ENCODE measurements at places on chromosomes 5 and 9.
A peak's percentile ranks its signal among the peaks of the same experiment; 100 is the strongest.

DNA sequence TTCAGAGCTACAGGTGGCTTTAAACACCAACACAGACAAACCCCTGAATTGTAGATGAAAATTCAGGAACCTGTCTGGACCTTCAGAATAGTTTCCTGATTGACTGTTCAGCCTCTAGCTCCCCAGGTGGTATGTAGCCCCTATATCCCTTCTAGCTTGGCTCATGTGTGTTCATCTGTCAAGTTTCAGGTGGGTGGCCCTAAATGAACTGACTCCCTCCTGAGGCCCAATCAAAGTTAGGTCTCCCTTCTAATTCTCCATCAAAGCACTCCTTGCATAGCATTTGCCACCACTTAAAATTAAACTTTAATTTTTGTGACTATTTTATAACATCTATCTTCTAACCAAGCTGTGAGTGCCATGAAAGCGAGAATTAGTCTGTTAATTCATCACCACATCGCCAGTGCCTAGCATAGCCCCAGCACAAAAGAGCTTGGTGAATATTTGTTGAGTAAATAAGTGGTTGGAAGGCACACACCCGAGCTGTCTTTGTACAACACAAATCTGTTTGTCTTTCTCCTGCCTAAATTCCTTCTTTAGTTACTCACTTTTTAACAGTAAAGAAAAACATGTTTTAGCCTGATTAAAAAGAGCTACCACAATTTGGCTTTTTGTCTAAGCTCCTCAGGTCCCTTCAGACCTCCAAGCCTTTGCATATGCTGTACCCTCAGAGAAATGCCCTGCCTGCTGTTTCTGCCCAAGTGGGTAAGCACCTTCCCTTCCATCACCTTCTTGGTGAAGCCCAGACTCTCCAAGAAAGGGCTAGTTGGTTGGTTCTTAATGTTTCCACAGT lies 138.1 kb upstream of the HMHB1 start:
- DNase-seq = no peak

DNA sequence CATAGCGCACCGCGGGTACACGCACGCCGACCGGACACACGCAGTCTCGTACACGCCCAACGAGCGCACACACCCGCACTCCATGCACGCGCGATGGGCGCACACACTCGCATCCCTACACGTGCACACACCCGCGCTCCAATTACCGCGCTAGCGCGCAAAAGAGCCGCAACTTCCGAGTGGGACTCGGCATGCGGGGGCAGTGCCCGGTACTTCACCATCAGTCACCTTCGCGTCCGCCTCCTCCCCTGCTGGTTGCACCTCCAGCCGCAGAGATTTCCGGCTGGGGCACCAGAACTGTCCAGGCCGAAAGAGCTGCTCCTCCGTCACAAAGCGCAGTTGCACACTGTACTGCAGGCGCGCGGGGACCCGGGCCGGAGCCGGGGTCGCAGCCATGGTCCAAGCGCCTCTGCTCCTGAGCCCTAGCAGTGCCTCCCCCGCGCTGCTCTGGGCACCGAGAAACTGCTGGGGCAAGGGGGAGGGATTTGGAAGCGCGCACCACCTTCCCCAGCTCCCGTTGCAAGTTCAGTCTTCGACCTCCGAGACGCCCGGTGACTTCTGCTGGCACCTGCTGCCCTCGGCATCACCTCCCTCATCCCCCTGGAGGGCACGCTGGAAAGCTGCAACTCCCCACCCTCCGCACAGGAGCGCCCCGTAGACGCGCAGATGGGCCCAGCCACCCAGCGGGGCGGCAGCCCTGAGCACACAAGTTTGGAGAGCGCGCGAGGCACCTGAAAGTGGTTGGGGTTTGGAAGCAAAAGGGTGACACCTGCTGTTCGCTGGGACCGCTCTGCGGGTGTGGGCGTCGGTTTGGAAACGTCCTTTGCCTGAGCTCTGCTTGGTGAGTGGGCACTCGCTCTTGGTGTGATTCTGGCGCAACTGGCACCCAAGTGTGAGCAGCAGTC lies 337.4 kb upstream of the PUM3 start:
- no peak for DNase-seq

- no peak for DNase-seq
Measured at GRCh38 chr5:84242286-84242685, 142.4 kb downstream of the EDIL3 start.

DNA sequence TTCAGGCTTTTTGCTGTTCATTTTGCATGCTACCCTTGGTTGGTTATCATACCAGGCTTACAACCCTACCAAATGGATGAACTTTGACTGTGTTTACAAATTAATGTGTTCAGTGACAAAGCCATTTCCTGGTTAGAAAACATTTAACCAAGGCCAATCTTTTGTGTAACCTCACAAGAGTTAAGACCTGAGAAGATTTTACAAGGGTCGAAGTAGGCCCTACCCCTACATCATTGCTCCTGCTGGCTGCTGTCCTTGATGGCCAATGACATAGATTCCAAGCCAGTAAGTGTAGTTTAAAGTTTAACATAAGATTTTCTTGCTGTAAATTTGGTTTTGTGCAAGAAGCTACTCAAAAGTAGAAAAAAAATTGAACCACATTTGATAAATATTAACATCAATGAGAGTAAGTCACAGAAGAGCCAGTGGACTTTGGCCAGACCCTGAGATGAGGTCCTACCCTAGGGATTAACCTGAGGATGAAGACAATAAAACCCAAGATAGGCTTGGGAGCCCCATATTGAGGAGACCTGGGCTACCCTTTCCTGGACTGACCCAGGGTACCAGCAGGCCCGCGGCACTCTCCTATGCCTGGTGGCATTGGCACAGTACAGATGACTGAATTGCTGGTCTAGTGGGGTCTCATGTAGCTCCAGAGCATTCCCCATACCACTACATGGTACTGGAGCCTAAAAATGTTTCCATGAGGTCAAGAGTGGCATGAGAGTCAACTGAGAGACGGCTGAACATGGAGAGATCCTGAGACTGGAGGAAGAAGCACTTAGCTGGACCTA lies 8.3 kb downstream of the C1QTNF3 start:
- DNase-seq = no peak

GRCh38 chr5:169416583-169417196 lies 115.8 kb upstream of the SLIT3 start:
- no peak for DNase-seq

DNA sequence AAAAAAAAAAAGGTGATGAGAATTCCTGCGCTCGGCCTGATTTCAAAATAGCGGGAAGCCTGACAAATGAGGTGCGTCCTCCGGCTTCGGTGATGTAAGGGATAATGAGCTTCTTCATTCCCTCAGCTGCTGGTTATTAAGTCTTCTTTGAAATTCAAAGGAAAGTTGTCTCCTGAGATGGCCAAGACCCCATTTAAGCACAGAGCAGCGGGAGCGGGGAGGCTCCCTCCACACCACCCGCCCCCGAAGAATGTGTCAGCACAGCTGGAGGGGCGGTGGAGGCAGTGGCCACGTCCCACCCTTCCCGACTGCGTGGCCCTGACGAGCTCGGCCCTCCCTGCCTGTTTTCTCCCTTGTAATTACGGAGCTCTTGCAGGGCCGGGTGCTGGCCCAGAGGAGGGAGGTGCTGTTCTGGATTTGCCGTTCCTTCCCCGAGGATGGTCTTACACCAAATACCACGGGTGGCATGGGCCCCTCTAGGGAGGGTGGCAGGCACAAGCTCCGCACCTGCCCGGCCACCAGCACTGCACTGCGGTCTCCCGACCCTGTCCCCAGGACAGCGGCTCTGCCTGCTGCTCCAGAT lies 31.0 kb downstream of the SLC9A3 start:
- no peak for DNase-seq

- DNase-seq = no peak
Measured at GRCh38 chr5:437281-437771, 5.7 kb upstream of the EXOC3 start.

- DNase-seq = no peak
Measured at GRCh38 chr9:14413812-14414211, 99.9 kb upstream of the NFIB start.

GRCh38 chr9:90306158-90306557 lies 336.5 kb downstream of the DIRAS2 start:
- DNase-seq = no peak

GRCh38 chr9:123550012-123550411 lies 194.0 kb downstream of the CRB2 start:
- no peak for DNase-seq

DNA sequence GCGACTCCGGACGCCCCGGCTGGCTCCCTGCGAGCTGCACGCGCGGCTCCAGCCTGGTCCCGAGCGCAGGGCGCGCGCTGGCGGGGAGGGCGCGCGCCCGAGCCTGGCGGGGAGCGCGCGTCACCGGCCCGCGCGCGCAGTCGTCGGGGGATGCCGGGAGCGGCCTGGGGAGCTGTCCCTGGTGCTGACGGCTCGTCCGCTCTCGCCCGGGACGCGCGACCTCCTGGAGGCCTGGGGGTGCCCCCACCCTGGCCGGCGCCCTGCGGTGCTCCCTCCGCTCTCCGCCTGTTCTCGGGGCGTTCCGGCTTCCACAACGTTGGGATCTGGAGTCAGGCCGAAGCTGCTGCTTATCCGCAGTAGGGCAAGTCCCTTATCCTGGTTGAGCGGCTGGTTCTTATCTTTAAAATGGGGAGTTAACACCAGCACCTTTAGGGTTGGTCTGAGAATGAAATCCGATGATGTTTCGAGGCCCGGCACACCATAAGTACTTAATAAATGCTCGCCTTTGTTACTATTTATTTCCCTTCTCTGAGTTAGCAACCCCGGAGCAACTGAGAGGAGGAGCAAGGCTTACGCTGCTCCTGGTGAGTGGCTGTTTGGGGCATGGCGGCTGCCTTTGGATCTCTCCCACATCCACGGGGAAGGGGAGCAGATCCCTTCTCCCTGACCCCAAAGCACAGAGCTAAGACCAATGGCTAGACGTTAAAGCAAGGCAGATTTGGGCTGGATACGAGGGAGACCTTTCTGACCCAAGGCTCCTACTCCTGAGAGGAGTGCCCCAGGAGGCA lies at the start of gene FAM163B:
Gene FAM163B, minus strand, starts transcription at position 79 of the 788 bp plus-strand sequence. CDS start 29,166 bp downstream, outside the sequence.
- peak; percentile 18 for DNase-seq

DNA sequence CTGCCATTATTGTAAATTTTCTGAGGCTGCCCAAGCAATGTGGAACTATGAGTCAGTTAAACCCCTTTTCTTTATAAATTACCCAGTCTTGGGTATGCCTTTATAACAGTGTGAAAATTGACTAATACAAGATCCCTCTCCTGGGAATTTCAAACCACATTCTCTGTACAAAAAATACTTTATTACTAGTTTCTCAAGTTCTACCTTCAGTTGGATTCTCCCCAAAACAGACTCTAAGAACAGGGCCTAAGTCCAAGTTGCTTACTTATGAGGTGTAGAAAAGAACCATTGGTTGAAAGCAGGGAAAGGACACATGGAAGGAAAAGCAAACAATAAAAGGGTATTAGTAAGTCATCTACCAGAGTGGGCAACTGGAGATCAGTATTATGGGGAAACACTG lies 343.2 kb downstream of the TMEM232 start:
- no peak for DNase-seq

GRCh38 chr9:109164042-109164441 lies 3.0 kb downstream of the FRRS1L start:
- no peak for DNase-seq

DNA sequence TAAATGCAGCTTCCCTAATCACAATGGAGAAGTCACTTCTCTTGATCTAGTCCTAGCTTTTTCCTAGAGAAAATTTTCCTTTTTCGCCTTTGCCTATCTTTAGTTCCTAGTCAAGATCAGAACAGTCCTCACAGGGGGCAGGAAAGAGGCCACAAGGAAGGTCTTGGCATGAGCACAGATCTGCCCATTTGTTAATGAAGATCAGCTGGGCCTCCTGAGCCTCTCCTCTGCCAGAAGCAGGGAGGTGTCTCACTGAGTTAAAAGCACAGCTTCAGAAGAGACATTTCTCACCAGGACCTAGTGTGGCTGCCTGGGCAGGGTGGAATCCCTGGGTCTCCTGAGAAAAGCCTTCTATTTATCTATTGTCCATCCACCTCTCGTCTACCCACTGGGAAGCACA lies 357.8 kb downstream of the TMEM38B start:
- no peak for DNase-seq

DNA sequence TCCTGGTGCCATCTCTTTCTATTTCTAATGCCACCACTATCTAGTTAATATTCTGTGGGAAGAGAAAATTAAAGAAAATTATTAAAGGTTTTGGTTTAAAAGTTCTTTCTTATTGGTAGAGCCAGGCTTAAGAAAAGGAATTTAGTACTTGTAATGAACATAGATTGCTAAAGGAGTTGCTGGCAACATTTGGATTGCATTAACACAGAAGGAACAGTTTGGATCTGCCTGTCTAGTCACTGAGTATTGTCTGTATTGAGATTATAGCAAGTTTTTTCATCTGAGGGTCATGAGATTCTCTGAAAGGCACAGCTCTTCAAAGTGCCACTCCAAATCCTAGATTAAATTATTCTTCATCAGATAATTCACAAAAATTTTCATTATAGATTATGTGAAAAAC lies 32.0 kb downstream of the FSD1L start:
- no peak for DNase-seq

DNA sequence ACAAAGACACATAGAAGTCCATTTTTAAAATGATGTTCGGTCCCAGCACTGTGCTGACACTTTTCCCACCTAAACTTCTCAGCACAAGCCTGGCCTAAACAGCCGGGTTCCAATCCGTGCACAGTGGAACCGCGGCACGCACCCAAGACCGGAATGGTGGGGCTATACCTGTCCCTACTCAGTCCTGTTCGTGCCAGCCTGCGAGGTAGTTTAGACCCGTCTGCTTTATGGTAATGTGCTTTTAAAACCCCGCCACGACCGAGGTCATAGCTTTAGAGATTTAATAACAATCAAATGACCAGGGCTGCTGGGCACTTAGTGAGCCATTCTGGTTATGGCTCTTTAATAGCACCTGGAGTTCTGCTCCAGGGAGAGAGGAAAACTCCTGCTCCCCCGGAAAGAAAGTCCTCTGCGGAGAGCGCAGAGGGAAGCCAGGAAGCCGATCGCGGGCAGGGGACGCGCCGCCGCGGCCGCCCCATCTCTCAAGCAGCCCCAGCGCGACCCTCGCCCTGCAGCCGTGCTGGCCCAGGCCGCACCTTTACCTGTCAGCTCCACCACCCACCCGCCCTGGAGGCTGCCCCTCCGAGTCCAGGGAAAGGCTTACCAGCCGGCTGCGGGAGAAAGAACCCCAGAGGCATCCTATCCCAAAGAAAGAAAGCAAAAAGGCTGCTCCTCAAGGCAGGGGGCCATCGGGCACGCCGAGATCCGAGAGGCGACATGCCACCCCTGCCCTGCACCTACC lies 511 bp downstream of the ARL15 start:
- no peak for DNase-seq

DNA sequence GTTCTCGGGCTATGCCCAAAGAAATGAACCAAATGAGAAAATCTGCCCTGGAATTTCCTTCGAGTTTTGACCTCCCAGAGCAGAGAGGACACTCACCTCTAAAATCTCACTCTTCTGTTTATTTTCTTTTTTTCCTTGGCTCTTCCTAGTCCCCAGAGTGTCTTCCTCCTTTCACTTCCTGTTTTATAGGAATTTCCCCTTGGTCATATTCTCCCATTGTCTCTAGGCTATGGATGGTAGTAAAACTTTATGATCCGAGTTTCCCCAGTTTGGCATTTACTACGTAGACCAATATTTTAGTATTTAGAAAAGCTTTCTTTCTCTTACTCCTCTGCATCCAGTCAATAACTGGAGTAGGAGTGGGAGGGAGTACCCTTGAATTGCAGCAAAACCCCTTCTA lies 354.5 kb upstream of the ZNF608 start:
- DNase-seq = no peak
